ENCODE measurements at places on chromosomes 1 and 21. TPM values are rescaled to one million over a fixed set of nuclear protein-coding genes. Genes with fewer than 3 reads are reported as not detected.

ADGRB2 gene
- 3.5 TPM for total RNA-seq

YARS1 gene
- total RNA-seq = 136 TPM

MRPL37 gene
- total RNA-seq = 156 TPM

LENEP gene
- total RNA-seq = not detected

OR2L8 gene
- total RNA-seq = not detected

CHD5 gene
- 0.04 TPM for total RNA-seq

PROK1 gene
- total RNA-seq = not detected

SYPL2 gene
- total RNA-seq = 0.54 TPM

NMNAT2 gene
- total RNA-seq = 1.4 TPM

PTAFR gene
- total RNA-seq = 0.04 TPM

GUCA2A gene
- total RNA-seq = not detected

TNN gene
- total RNA-seq = not detected

LEPROT gene
- total RNA-seq = 32.8 TPM

TNFAIP8L2 gene
- total RNA-seq = not detected

ITLN1 gene
- total RNA-seq = not detected

CYP4A11 gene
- not detected for total RNA-seq

NTMT2 gene
- not detected for total RNA-seq

LAMC2 gene
- total RNA-seq = not detected

KPRP gene
- not detected for total RNA-seq

TAF13 gene
- 49.6 TPM for total RNA-seq

MPL gene
- total RNA-seq = not detected

SLC16A4 gene
- 91.7 TPM for total RNA-seq

MFAP2 gene
- total RNA-seq = 15.8 TPM

DDX20 gene
- total RNA-seq = 20.0 TPM

SPATA21 gene
- total RNA-seq = not detected

OR2T34 gene
- total RNA-seq = not detected

FGGY gene
- total RNA-seq = 4.9 TPM

KIF17 gene
- not detected for total RNA-seq

NID1 gene
- total RNA-seq = 19.2 TPM

WNT4 gene
- not detected for total RNA-seq

SAMSN1 gene
- 0.58 TPM for total RNA-seq

SNRNP40 gene
- 134 TPM for total RNA-seq
